MV-4-11 (cell line): ENCODE measurements at places on chromosomes 5 and 9.

DNA sequence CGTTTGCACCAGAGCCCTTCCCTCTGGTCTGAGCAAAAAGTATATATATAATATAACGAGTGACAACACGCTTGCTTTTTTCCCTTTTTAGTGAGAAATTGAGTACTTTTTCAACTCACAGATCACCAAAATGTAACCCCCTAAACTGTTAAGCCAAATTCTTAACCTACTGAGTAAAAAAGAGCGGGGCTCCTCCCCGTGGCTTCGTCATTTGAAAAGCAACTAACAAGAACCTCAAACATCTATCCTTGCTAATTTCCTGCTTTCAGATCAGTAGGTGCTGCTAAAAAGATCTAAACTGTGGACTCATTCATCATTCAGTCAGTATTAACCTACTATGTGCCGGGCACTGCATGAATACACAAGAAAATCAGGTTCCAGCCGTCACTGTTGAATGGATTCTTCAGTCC, 1.0 kb upstream of the PTBP3 start:
- peak; percentile 46 for DNase-seq

DNA sequence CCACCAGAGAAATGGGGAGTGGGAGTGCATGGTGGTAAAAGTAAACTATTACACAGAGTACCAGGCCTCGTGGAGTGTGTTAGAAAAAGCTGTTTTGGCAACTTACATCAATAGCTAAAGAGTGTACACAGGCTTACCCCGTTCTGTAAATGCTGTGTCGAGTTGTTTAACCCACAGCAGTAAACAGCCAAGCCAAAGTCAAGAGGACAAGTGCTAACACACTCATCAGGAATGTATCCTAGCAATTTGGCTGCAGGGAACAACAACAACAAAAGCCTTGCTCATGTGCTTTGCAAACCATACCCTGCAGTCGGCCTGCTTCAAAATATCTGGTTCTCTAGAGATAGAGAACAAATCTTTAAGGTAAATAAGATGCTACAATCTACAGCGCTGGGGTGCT, 15.9 kb downstream of the DAP start:
- no peak for DNase-seq

- DNase-seq, result no peak
These were observed 569.2 kb upstream of the PTPRD start for GRCh38 chr9:11182001-11182400.

- DNase-seq, result no peak
These were observed 12.1 kb upstream of the TLE4 start for GRCh38 chr9:79559495-79560181.

GRCh38 chr9:13705918-13706317, 426.4 kb upstream of the MPDZ start:
- no peak for DNase-seq

GRCh38 chr9:86636038-86636437, 281.8 kb upstream of the TUT7 start:
- no peak for DNase-seq

GRCh38 chr9:101702257-101702656, 36.2 kb downstream of the GRIN3A start:
- no peak for DNase-seq
